ENCODE measurements at places on chromosomes 3 and 15. TPM values are rescaled to one million over a fixed set of nuclear protein-coding genes. Genes with fewer than 3 reads are reported as not detected.

DNA sequence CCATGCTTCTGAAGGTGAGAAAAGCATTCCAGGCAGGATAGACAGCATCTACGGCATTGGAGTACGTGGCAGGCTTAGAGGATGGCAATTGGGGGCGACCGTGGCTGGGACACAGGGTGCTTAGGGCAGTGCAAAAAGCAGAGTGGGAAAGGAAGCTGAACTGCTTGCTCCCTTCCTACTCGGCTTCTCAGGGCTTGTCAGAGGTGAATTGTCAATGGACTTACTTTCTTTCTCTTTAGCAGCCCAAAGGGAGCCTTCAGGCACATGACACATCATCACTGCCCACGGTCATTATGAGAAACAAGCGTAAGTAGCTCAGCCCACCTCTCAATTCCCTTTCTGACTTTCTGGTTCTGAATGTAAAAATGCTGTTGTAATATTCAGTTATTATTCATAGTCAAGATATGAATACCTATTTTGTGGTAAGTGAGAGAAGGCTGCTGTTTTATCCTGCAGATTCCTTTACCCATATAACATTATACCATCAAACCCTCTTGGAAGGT, 84.3 kb downstream of the KLHL25 start:
- no peak for DNase-seq

TTLL3 gene
- total RNA-seq: 15.4 TPM

MUC20 gene
- total RNA-seq: not detected

LRRC34 gene
- total RNA-seq: 5.4 TPM

DNA sequence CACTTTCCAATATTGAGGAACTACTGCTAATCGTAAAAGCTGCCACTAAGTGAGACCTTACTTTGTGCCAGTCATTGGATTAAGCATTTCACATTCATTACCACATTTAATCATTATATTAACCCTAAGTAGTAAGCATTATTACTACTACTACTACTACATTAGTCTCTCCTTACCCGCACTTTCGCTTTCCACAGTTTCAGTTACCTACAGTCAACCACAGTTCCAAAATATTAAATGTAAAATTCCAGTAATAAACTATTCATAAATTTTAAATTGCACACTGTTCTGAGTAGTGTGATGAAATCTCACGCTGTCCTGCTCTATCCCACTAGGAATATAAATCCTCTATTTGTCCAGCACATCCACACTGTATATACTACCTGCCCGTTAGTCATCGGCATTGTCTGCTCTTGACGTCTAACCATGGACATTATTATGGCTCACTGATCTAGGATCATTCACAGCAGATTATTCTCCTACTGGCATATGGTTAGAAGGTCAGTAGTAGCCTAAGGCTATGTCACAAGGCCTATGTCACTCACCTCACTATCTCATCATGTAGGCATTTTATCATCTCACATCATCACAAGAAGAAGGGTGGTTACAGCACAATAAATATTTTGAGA, 121.1 kb downstream of the GSK3B start:
- DNase-seq: no peak

GOLGA6D gene
- not detected for total RNA-seq

GRCh38 chr15:88912500-88912921, 668 bp downstream of the MFGE8 start:
- DNase-seq: peak; percentile 49

- DNase-seq: peak; percentile 15
Measured at GRCh38 chr3:186646106-186646505, 5.9 kb downstream of the FETUB start.

FGF12 gene
- not detected for total RNA-seq

Measured in LHCN-M2 (cell line).